GM06990 (cell line): ENCODE measurements at places on chromosomes 3 and 15.

DNA sequence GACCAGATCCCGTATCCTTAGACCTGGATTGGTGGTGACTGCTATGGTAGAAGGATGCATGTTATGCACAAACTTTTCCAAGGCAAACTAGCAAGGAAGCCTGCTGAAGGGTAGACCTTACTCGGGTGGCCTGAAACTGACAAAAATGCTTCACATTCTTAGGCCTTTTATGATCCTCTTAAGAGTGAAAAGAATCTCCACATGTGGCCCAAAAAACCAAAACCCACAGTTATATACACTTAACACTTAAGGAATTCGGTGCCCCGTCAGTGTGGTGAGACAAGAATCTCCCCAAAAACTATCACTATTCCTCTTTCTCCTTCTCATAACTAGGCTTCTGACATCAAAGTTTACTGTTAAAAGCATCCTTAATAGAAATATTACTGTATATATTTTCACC lies 130.1 kb upstream of the SOX2 start:
- no peak for DNase-seq

GRCh38 chr3:48938689-48939088 lies 20.0 kb downstream of the ARIH2 start:
- DNase-seq = no peak

DNA sequence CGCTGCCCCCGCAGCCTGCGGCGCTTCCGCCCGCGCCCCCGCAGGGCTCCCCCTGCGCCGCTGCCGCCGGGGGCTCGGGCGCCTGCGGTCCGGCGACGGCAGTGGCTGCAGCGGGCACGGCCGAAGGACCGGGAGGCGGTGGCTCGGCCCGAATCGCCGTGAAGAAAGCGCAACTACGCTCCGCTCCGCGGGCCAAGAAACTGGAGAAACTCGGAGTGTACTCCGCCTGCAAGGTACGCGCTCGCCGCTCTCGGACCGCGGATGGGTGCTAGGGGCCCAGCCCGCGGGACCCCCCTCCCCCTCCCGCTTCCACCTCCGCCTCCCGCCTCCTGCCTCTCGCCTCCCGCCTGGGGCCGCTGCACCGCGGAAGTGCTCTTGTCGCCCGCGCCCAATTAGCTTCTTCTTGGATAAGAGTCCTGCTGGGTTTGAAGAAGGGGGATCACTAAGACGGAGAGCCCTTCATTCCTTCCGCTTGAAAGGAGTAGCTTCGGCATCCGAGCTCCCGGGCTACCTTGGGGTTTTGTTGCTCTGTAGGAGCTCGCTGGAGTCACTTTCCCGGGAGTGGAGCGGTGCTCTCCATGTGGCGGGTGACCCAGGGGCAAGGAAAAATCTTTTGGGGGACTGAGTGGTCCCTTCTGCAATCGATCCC lies 426 bp downstream of the KAT2B start:
- peak; percentile 85 for DNase-seq

- DNase-seq = no peak
Measured at GRCh38 chr15:101004986-101005747, 86.0 kb downstream of the LRRK1 start.

GRCh38 chr15:63971427-63971805 lies 74.9 kb downstream of the DAPK2 start:
- DNase-seq = peak; percentile 50

DNA sequence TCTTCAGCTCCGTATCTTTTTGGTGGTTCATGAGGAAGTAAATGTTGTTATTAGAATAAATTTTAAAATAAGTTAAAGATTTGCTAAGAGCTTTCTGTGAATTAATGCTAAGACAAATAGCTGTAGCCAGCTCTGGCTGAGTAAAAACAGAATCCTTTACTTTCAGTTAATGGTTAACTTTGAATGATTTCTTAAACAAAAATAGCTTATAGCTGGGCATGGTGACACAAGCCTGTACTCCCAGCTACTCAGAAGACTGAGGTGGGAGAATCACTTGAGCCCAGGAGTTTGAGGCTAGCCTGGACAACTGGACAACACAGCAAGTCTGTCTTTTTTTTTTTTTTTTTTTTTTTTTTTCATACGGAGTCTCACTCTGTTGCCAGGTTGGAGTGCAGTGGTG lies 25.0 kb downstream of the TCAIM start:
- no peak for DNase-seq

GRCh38 chr3:66398228-66399025 lies 102.4 kb downstream of the LRIG1 start:
- no peak for DNase-seq

- DNase-seq = no peak
Measured at GRCh38 chr3:144407335-144407734, 435.7 kb downstream of the DIPK2A start.

- DNase-seq = no peak
Measured at GRCh38 chr15:70023769-70024491, 73.8 kb downstream of the TLE3 start.

GRCh38 chr3:152176241-152176640 lies 92.5 kb upstream of the MBNL1 start:
- DNase-seq = no peak

DNA sequence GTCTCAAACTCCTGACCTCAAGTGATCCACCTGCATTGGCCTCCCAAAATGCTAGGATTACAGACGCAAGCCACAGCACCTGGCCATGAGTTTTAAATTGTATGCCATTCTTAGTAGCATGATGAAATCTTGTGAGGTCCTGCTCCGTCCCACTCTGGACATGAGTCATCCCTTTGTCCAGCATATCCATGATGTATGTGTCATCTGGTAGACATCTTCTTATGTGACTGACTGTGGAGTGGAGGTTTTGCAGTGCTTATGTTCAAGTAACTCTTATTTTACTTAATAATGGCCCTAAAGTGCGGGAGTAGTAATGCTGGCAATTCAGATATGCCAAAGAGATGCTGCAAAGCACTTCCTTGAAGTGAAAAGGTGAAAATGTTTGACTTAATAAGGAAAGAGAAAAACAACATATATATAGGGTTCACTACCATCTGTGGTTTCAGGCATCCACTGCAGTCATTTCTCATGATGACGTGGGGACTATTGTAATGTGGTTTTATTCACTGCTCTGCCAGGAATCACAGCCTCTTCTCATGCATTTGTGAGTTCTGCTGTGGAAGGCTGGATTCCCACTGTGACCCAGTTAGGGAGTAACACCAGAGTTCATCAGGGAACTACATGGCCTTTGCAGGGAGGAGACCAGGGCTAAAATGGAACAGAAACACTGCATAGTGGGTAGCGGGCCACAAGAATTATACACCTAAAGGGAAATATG lies 204.6 kb upstream of the STRIT1 start:
- DNase-seq = no peak

DNA sequence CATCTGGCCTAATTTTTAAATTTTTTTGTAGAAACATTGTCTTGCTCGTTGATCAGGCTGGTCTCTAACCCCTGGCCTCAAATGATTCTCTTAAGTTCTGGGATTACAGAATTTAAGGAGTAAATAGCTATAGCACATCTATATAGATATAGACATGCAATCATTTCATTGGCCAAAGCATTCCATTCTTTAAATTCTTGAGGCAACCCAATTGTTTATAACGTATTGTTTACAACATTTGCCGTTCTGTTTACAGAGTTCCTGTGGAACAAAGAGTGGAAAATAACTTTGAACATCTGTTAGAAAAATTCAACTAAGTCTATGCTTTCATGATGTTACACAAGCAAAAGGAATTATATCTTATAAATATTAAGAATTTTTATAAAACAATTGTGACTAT lies 205.2 kb upstream of the ROBO2 start:
- no peak for DNase-seq

GRCh38 chr15:78120523-78120922 lies 10.7 kb downstream of the CIB2 start:
- no peak for DNase-seq

GRCh38 chr15:27575521-27575920 lies 523.6 kb downstream of the OCA2 start:
- DNase-seq = no peak

DNA sequence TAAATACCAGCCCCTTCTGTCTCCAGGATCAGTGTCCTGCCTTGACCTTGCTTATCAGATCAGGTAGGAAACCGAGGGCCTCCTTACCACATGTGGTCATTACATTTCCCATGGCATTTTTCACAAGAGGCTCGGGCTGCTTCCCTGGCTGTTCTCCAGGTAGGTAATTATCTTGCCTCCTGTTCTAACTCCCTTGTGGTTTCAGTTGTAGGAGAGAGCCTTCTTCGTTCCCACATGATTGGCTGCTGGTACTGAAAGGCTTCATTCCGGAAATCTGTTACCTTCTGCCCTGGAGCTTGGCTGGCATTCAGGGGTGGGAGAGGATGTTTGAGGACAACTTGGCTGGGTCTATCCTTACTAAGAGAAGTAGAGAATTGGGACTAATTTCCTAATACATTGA lies 46.8 kb upstream of the RORA start:
- DNase-seq = no peak

DNA sequence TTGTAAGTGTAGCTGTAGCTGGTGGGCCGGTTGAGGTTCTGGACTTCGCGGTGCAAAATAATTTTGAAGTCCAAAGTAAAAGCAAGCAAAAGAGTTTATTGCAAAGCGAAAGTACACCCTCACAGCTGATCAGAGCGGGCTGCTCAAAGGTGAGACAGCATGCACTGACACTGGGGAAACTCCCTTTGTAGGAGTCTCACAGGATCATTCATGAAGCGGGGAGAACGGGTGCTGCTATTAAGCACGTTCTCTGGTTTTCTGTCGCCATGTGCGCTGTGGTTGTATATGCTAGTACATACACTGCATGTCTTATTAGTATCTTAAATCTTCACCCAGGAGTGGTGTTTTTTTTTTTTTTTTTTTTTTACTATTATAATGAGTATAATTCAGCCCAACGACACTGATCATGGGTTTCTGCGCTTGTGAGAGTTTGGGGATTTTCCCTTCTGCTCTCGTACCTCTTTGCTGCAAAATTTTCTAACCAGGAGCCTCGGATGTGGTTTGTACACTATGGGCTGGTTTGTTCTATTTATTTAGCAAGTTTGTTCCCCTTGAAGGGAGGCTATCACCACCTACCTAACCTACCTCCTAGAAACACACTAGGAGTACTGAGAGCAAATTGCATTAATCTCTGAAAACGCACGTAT lies 1.4 kb upstream of the AP4E1 start:
- DNase-seq = peak; percentile 80

DNA sequence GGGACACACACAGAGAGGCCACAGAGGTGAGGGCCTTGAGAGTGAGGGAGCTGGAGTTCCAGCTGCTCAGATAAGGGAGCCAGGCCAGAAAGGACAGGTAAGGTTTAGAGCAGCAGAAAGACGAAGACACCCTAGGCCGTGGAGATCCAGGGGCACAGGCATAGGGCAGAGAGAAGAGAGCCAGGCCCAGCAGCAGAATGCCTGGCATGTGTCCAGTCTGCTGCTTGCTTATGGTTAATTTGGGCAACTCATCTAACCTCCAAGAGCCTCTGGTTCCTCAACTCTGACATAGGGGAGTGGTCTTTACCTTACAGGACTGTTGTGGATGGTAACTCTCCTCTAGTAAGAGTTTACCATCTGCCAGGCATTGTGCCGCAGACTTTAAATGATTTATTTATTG lies 35.9 kb downstream of the STARD5 start:
- DNase-seq = no peak

- DNase-seq = no peak
Measured at GRCh38 chr3:187019542-187020072, 89.3 kb downstream of the ST6GAL1 start.

- DNase-seq = no peak
Measured at GRCh38 chr3:178551916-178552321, 15.7 kb downstream of the KCNMB2 start.

DNA sequence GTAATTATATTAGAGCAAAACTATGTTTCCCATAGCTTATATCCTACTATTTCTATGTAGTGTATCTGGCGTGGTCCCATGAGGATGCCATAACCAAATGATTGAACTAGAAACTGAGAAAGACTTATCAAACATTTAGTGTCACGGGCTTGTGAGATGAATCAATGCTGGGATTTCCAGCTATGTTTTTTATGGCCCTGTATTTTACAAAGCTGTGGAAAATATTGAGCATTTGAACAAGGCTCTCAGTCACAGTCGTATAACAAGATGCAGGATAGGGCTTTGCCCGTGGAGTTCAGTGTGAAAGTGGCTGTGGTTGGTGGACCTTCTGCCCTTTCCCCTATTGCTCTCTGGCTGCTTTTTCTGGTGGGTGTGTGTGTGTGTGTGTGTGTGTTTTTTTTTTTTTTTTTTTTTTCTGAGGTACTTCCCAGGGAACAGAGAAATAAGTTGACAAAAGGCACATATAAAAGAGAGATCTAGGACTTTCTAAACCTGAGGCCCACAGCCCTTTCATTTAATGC lies 60.7 kb downstream of the CACNA1D start:
- DNase-seq = peak; percentile 65

GRCh38 chr3:16607718-16608117 lies 2.5 kb upstream of the DAZL start:
- DNase-seq = no peak

- DNase-seq = no peak
Measured at GRCh38 chr15:99615460-99615859, 49.7 kb downstream of the MEF2A start.

DNA sequence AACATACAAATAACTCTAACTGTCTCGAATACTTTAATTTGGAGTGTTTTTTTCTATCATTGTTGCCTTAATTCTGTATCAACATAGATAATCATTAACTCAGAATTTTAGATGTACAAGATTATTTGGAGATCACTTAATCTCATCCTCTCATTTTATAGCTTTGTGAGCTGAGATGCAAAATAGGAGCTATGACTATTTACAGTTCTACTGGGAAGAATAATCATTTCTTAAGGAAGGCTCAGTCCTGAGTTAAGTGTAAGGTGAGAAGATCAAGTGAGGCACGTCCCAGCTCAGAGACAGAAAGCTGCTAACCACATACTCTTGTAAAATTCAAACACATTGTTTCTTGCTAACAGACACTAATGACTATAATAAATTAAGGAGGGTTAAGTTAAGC lies 66.2 kb downstream of the CCDC54 start:
- DNase-seq = no peak

GRCh38 chr3:71689291-71689690 lies 35.9 kb downstream of the EIF4E3 start:
- no peak for DNase-seq

DNA sequence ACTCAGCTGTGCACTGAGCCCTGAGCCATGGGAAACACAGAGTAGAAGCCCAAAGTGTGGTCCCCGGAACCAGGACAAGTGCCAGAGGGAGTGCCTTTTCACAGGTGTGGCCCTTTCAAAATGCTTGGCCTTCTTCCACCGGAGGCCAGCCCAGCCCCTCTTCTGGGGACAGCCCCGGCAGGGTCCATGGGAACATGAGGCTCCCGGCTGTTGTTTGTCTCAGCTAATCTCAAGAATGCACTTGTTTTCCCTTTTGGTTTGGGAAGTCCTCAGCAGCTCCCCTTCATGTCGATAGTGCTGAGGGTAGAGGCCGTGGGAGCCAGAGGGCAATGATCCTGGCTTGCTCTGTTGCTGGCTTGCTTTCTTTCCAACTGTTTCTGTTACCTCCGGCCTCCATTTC lies 91.1 kb upstream of the MRPS22 start:
- DNase-seq = no peak
